ENCODE measurements at places on chromosomes 11 and 22.

- DNase-seq = peak; percentile 78
Observed at GRCh38 chr22:40176921-40177737, 596 bp upstream of the TNRC6B start.

- DNase-seq = peak; percentile 69
Observed at GRCh38 chr11:88231894-88232482, 56.7 kb upstream of the RAB38 start.

GRCh38 chr11:102186551-102187191 is 76.4 kb downstream of the YAP1 start:
- DNase-seq = peak; percentile 56

- no peak for DNase-seq
Observed at GRCh38 chr22:20407829-20408228, 13.9 kb downstream of the ZNF74 start.

DNA sequence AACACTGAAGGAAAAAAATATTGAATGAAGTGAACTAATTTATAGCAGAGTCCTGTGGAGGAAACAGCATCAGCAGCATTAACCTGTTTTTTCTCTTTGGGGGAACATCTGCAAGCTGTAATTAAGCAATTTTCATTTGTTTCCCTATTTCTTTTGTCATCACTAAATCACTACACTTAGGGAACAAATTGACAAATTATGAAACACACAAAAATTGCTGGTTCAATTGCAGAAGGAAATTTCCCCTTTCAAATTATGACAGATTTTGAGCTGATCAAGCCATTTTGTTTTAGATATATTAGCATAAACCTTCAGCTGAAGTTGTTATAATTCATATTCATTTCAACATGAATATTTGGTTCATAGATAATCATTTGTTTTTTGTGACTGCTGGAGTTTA is 22.2 kb upstream of the RAG2 start:
- no peak for DNase-seq

DNA sequence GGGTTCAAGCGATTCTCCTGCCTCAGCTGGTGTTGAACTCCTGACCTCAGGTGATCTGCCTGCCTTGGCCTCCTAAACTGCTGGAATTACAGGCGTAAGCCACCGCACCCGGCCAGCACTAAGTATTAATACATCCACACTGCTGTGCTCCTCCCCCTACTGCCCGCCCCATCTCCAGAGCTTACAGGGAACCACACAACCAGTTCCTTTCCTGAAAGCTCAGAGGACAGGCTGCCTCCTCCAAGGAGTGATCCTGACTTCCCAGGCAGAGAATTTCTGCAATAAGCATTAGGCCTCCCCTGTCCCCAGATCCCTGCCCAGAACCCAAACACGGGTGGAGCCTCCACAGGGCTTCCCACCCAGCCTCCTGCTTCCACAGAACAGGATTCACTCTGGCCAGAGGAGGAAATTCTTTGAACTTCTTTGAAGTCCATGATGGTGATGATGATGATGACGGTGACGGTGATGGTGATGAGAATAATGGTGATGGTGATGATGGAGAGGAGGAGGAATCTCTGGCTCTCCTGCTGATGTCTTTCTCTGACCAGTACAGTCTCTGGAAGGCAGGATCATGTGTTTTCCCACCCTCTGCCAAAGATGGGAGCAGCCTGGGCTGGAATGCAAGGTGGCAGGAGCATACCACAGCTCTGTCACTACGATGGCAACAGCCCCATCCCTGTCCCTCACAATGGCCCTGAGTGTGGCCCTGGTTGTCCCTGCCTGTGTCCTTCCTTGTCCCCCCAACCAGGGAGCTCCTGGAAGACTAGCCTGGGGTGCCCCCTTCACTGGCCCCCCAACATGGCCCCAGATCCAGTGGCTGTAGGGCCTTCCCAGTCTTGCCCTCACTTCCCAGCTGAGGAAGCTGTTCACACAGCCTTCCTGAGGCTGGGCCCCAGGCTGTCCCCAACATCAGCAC is 33.5 kb upstream of the CSNK1E start:
- DNase-seq = no peak

- DNase-seq = no peak
Observed at GRCh38 chr11:73518195-73518594, 79.7 kb downstream of the FAM168A start.

DNA sequence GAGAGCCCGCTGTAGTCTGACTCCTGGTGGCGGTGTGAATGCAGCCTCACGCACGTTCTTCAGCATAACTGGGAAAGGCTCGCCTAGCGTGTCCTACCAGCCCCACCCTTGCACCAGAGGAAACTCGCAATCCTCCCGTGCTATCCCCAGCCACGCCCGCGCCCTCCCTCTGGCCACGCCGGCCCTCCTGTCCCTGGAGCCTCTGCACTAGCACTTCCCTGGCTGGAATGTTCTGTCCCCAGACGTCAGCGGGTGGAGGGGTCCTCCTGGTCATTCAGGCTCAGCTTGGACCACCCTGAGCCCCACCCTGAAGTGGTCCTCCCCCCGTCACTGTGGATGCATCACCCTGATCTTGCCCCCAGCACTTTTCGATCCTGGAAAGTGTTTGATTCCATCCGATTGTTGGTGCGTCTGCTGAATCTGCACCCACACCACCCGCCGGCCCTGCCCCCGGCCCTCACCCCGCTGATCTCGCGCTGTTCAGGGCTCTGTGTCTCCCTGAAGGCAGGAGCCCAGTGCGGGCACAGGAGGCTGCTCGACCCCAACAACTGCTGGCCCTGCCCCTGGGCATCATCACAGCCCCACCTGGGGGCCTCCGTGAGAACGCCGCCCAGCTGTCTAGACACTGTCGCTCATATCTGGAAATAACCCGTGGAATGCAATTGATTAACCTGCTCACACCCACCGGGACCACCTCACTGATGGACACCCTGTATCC is 437.0 kb downstream of the TBC1D22A start:
- no peak for DNase-seq

DNA sequence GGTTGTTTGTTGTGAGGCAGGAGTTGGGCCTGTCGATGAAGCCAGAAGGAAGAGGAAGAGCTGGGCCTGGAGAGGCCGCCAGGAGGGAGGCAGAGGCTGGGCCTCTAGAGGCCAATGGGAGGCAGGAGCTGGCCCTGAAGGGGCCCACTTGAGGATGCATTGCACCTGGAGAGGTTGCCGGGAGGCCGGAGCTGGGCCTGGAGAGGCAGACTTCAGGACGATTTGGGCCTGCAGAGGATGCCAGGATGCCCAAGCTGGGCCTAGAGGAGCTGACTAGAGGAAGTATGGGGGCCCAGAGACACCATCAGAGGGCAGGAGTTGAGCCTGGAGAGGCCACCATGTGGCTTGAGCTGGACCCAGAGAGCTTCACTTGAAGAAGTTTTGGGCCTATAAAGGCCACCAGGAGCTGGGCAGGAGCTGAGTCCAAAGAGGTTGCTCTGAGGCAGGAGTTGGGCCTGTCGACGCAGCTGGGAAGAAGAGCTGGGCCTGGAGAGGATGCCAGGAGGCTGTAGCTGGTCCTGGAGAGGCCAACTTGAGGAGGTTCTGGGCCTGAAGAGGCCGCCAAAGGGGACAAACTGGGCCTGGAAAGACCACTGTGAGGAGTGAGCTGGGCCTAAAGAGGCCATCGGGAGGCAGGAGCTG is 39.0 kb downstream of the OR4C45 start:
- no peak for DNase-seq

DNA sequence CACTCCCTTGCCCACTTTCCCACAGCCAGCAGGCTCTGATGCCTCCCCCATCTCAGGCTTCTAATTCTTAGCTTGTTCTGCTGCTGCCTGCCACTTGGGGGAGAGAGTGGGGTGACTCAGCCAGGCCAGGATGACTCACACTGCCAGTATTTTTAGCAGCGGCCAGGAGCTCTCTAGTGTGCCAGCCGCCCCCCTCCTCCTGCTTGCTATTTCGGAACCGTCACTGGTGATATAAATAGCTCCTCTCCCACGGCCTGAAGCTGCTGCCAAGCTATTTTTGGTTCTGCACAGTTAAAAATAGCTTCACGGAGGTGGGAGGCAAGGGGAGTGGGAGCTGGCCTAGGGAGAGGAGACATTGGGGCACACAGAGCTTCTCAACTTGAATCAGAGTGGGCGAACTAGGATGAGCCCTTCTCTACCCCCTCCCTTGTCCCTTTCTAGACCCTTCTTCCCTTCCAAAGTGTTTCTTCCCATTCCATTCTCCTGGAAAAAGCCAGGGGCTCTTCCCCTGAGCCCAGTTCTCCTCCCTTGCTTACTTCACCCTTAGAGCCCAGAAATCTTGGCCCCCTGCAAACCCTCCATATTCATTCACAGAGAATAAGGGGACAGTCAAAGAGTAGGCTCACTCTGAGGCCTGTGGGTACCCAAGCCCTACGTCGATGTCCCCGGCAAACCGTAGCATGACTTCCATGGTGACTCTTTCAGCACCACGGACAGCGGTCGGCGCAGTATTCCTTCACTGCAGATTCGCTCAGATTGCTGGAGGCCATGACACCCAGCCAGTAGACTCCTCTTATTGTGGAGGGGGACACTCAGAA is 2.5 kb upstream of the NPAS4 start:
- peak; percentile 99 for DNase-seq

DNA sequence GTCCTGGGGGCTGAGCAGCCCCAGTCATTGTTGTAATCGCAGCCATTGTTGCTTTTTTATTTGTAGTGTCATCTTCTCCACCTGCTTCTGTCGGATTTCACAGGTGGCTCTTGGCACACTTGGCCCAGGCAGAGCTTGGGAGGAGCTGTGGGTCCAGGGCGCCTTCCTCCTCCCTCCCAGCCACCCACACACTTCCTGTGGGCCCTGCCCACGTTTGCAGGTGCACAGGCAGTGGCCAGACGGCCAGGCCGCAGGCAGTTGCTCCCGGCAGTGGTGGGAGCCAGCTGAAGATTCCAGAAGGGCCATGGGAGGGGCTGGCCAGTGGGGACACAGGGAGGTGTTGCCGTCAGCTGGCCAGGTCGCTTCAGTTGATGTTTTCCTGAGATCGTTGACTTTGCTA is 1191.9 kb downstream of the BRD1 start:
- DNase-seq = no peak

- DNase-seq = peak; percentile 40
Observed at GRCh38 chr11:73236854-73237253, 18.8 kb downstream of the P2RY2 start.

DNA sequence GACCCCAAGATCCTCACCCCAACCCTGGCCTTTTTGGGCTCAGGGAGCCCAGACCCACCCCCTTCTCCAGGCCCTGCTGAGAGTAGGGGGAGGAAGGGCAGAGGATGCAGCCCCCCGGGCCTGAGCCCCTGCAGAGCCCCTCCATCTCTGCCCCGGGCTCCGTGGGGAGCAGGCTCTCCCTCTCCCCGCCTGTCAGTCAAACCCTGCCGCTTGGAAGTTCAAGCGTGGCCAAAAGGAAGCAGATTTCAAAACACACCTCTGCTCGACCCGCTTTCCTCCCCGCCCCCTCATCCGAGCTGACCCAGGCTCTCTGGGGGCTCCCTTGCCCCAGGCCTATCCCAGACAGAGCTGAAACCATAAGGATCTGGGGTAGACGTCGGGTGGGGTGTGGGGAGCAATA is 39.0 kb upstream of the CD82 start:
- DNase-seq = no peak

- DNase-seq = peak; percentile 1
Observed at GRCh38 chr11:29616611-29617010, 400.2 kb downstream of the KCNA4 start.

DNA sequence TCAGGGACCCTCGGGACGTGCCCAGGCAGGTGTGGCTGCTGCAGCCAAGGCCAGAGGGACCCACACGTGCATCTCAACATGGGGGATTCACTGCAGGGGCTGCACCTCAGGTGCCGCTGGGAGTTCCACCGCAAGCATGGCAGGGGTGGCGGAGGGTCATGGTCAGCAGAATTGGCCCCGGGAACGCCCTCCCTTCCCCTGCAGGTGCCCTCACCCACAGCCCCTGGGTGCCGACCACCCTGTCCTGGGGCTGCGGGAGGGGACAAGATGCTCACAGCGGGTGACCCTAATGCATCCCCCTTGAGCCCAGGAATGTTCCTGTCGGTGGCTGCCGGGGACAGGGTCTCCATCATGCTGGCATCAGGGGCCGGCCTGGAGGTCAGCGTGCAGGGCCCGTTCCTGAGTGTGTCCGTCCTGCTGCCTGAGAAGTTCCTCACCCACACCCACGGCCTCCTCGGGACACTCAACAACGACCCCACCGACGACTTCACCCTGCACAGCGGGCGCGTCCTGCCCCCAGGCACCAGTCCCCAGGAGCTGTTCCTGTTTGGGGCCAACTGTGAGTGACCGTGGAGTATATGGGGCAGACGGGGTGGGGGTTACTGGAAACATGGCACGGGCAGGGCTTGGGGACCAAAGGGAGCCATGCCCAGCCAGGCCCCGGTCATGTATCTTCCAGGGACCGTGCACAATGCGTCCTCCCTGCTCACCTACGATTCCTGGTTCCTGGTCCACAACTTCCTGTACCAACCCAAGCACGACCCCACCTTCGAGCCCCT is 5.8 kb downstream of the SUSD2 start:
- DNase-seq = no peak

DNA sequence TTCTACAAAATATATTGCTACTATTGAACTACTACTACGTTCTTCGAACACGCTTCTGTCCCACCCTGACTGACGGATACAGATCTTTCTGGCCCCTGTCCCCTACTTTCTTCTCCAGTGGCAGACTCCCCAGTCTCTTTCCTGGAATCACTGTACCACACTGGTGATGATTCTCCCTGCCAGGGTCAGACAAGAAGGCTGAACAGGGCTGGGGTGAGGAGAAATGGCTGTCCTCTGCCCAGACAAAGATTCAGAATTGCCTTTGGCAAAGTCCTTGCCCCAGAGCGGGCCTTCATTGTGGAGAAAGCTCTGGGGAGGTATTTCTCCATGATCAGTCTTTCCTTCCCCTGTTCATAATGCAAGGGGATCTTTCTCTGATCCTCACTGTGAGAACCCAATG is 1417.1 kb downstream of the BRD1 start:
- DNase-seq = no peak

GRCh38 chr22:21044931-21045584 is 688 bp upstream of the LRRC74B start:
- peak; percentile 87 for DNase-seq

DNA sequence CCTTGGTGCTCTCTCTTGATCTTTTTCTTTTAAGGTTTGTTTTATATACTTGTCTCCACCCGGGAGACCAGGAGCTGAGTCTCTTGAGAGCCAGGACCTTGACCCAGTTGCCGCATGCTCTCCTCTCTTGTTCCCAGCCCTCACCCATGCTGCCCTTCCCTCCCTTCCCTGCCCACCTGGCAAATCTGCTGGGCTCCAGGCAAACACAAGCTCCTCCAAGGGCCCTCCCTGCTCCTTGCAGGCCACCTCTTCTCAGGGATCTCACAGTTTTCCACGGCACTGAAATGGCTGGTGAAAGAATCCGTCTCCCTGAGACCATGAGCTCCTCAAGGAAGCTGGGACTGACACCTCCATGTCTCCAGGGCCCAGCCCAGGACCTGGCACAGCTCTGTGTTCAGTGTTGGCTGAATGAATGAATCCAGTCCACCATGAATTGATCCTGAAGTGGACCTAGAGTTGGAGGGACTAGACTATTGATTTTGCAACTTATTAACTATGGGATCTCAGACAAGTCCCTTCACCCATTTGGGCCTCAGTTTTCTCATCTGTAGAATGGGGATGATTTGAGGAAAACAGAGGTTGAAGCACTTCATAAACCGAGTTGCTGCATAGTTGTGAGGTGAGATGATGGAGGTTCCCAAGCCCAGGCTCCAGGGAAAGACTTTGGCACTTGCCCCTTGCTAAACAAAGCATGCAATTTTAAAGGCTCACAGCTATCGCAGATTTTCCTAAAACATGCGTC is 25.1 kb upstream of the FBLN1 start:
- no peak for DNase-seq
